ENCODE measurements at places on chromosomes 7 and 10. TPM values are rescaled to one million over a fixed set of nuclear protein-coding genes. Genes with fewer than 3 reads are reported as not detected.

ABCA13 gene
- total RNA-seq: not detected

ARF5 gene
- total RNA-seq: 112 TPM

BEND7 gene
- total RNA-seq: 12.4 TPM

OPN4 gene
- not detected for total RNA-seq

UTF1 gene
- not detected for total RNA-seq

CARD11 gene
- total RNA-seq: 0.05 TPM

VWDE gene
- 3.1 TPM for total RNA-seq

AEBP1 gene
- total RNA-seq: not detected

TLL2 gene
- 0.12 TPM for total RNA-seq

CALHM1 gene
- total RNA-seq: not detected

PHYHIPL gene
- not detected for total RNA-seq

JCAD gene
- 19.1 TPM for total RNA-seq

FAM131B gene
- total RNA-seq: 0.06 TPM

All from NCI-H460 (cell line).